Heart left ventricle (tissue), 16 donors: ENCODE measurements at places on chromosomes 1 and 21. TPM values are rescaled to one million over a fixed set of nuclear protein-coding genes. Genes with fewer than 3 reads are reported as not detected.

DNA sequence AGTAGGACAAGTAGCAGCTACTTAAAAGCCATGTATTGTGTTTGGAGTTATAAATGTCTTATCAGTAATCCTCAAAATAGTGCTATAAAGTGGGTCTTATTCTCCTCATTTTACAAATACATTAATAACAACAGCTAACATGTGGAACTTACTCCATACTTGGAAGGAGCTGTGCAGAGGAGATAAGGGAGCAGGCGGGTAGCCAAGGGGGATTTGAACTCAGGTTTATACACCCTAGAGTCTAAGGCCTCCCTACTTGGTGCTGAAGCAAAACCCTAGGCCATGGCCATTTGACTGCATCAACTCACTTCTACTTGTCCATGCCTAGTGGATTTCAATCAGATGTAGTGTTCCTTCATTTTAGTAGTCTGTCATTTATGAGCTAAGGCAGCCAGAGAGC, 72.1 kb downstream of the LMO4 start:
- DNase-seq: no peak

The FAM72C gene
- total RNA-seq: 0.39 TPM

- no peak for DNase-seq
Measured at GRCh38 chr1:15693371-15693770, 9.3 kb downstream of the PLEKHM2 start.

DNA sequence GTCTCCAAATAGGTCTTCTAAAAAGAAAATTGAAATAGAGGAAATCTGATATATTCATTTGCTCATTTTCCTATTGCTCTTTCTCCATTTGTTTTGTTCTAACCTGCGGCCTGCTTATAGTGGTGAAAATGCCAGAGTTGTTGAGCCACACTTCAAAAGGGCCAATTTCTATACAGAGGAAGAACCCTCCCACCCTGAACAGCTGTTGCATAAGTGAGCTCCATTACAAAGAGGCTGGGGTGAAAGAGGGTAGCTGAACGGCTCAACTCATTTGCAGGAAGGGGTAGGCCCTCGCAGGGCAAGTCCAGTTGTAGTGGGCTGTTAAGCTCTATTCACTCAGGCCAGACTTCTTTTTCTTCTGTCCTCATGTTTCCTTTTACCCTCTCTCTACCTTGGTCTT, 8.8 kb downstream of the ADCY10 start:
- DNase-seq: no peak

The TOMM20 gene
- 61.2 TPM for total RNA-seq

The GSTM4 gene
- 32.1 TPM for total RNA-seq

The TSPEAR gene
- 0.71 TPM for total RNA-seq

DNA sequence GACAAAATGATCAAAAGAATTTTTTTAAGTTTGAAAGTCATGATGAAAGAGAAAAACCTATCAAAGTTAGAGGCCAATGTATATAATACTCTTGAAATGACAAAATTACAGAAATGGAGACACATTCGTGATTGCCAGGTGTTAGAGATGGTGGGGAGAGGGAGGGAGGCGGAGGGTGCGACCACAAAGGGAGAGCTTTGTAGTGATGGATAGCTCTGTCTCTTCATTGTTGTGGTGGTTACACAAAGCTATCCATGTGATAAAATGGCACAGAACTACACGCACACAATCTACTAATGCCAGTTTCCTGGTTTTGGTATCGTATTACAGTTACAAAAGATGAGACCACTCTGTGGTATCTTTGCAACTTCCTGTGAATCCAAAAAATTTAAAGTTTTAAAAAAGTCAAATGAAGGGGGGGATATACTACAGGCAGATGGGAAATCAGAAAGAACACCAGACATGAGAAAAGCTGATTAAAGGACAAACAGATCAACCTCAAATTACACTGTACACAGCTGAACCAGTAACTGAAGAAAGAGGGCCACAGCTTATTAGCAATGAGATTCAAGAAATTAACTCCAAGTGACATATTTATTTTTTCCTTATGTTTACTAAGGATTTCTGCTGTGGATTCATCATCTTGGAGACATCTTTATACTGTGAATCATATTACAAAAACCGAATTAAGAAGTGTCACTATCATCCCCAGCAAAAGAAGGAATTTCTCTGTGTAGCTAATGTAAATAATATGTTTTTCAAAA, 199.1 kb downstream of the SLC45A1 start:
- DNase-seq: no peak

The ZNF436 gene
- total RNA-seq: 9.8 TPM

The FCRL4 gene
- total RNA-seq: not detected

- no peak for DNase-seq
Measured at GRCh38 chr21:21163904-21164303, 165.7 kb downstream of the NCAM2 start.

DNA sequence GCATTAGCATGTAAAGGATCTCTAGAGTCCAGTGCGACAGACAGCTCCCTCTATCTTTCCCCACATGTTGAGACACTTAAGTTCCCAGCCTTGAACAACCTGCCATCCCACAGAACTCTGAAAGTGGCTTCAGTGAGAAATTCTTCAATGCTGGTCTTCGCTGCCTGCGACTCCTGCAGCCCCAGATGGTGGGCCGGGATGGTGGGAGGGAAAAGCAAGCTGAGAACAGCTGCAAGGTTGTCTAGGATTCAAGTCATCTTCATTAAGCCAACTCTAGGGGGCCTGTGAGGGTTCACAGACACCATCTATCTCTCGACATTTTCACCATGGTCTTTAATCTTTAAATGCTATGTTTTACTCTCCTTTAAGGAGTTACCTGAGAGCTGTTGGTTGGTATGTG, 185.5 kb upstream of the C1orf174 start:
- no peak for DNase-seq

The FASLG gene
- total RNA-seq: not detected

- no peak for DNase-seq
Measured at GRCh38 chr1:110689868-110690267, 15.1 kb upstream of the KCNA3 start.

GRCh38 chr1:26686795-26687194, 9.0 kb upstream of the ARID1A start:
- DNase-seq: no peak

The KRTAP11-1 gene
- total RNA-seq: not detected

DNA sequence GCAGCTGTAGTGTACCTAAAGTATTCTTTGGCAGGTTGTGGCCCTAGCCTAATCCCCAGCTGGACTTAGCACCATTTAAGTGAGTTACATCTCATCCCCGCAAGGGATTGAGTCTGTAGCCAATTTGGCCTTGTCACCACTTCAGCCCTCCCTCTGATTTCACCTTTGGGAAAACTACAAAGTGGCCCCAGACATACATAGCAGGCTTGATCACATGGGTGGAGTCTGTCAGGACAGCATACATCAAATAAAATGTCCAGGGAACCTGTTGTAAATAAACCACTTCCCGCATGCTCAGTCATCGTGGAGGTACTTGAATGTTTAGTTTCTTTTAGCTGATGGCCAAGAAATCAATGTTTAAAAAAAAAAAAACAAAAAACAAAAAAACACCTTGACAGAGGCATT, 142.5 kb downstream of the DHRS3 start:
- DNase-seq: no peak

DNA sequence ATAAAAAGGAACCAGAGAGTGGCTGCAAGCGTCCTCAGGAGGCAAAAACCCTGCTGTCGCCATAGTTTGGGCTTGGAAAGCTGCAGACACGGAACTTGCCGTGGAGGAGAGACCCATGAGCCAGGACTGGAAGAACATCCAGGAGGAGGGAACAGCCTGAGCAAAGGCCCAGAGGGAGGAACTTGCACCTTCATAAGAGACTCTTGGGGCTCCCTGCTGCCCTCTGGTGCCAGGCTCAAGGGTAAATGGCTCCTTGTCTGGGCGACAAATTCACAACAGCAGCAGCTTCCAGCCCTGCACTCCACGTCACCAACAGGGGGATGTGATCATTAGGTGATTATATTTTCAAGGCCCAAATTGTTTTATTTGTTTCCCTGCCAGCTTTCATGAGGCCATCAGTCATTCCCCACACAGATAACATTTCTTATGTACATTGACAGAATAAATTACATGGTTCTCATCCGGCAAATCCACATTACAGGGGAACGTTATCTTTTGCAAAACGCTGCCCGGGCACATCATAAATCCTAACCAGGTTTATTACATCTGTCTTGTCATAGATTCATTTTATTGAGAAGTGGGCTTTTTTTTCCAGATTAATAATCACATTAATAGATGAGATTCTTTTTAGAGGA, 143.0 kb upstream of the GRIK3 start:
- no peak for DNase-seq

GRCh38 chr1:203051841-203052324, 25.6 kb downstream of the PPFIA4 start:
- no peak for DNase-seq

The RPE65 gene
- total RNA-seq: not detected

- no peak for DNase-seq
Measured at GRCh38 chr1:221302810-221303209, 423.6 kb downstream of the HLX start.

The NUP210L gene
- total RNA-seq: not detected

- peak; percentile 30 for DNase-seq
Measured at GRCh38 chr1:228900099-228900885, 165.0 kb downstream of the RHOU start.

GRCh38 chr1:49651136-49651535, 372.6 kb downstream of the AGBL4 start:
- DNase-seq: no peak

The RGS1 gene
- total RNA-seq: 5.1 TPM

GRCh38 chr1:116360429-116361173, 12.4 kb upstream of the ATP1A1 start:
- DNase-seq: no peak

DNA sequence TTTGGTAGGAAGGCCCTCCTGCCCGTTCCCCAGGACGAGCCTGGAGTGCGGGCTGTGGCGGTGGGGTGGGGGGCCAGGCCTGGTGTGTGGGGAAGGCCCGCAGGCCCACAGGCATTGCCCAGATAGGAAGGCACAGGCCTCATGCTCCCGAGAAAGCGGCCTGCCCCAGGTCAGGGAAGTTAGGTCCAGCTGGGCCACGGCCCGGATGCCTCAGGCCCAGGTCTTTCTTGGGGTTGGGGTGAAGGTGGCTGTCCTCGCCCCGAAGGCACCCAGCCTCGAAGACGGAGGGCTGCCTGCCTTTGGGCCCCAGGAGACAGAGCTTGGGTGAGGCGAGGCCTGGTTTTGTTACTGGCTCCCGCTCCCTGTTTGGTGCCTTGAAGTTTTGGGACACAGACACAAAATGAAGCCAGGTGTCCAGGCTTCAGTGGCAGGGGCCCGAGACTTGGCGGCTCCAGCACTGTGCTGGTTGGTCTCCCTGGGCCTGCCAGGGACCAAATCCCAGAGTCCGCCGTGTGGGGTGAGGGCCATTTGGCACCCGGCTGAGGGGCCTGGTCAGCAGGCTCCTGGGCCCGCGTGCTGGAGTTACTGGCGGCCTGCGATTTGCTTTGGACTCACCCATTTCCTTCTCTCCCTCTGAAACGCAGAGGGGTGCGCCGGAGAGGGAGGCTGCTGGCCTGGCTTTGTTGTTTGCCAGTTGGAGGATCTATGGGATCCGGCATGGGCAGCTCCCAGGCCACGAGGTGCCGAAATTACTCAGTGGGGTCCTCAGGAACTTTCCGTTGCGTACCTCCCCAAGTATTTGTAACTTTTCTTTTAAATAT, 2.0 kb downstream of the SKI start:
- no peak for DNase-seq

GRCh38 chr1:248521856-248522255, 14.0 kb downstream of the OR2G6 start:
- no peak for DNase-seq

The ACOT7 gene
- total RNA-seq: 14.1 TPM

DNA sequence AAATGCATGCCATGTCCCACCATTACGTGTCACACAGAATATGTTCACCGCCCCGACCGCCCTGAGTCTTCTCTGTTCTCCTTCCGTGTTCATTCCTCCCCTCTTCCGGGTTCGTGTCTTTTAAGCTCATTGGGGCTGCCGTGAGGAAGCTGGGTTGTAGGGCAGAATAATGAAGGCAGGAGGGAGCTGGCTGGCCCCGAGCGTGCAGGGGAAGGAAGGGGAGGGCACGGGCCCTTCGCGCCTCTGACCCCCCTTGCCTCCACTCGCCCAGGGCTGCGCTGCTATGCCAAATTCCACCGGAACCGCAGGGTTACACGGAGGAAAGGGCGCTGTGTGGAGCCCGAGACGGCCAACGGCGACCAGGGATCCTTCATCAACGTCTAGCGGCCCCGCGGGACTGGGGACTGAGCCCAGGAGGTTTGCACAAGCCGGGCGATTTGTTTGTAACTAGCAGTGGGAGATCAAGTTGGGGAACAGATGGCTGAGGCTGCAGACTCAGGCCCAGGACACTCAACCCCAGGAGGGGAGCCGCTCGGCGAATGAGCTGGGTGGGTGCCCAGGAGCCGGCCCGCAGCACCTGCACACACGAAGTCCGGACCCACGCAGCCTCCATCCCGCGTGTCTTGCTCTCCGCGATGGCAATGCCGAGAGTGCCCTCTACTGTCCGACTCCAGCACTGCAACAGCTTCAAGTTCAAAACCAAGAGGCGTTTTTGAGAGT, 16.5 kb upstream of the AGTRAP start:
- DNase-seq: peak; percentile 82

- DNase-seq: no peak
Measured at GRCh38 chr1:51019811-51020210, 49.8 kb downstream of the CDKN2C start.

The LGR6 gene
- 3.5 TPM for total RNA-seq

GRCh38 chr1:9107136-9107535, 21.8 kb downstream of the GPR157 start:
- DNase-seq: no peak

GRCh38 chr1:182668521-182669054, 15.8 kb downstream of the RGS8 start:
- DNase-seq: no peak

DNA sequence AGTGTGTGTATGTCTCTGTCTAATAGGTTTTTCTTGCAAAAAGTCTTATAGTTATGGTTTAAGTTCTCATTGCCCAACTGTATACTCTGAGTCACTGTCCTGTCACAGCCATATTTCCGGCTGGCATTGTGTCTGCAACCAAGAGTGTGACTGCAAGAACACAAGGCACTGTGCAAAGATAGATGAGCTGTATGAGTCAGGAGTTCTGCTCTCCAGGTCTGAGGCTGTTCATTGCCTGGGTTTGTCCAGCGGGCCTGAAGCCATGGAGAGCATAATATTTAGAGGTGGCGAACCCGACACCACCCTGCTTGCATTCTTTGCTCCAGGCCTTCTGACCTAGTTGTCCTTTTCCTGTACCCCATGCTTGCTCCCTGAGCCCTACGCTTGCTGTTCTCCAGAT, 50.9 kb upstream of the CNIH3 start:
- DNase-seq: no peak

The FAM177B gene
- not detected for total RNA-seq

DNA sequence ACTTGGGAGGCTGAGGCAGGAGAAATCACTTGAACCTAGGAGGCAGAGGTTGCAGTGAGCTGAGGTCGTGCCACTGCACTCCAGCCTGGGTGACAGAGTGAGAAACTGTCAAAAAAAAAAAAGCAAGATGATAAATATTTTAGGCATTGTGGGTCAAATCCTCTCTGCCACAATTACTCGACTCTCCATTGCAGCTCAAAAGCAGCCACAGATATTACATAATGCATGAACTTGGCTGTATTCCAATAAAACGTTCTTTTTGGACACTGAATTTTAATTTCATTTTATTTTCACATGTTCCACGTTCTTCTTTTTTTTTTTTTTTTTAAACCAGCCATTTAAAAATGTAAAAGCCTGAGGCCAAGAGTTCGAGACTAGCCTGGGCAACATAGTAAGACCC, 69.4 kb downstream of the TCP10L start:
- DNase-seq: no peak
